ENCODE measurements at places on chromosomes 12 and 14. TPM values are rescaled to one million over a fixed set of nuclear protein-coding genes. Genes with fewer than 3 reads are reported as not detected.
A peak's percentile ranks its signal among the peaks of the same experiment; 100 is the strongest.

GRCh38 chr14:45664668-45665356 lies 411.8 kb upstream of the MIS18BP1 start:
- no peak for DNase-seq

- no peak for DNase-seq
These were observed 70.3 kb downstream of the COX16 start for GRCh38 chr14:70289138-70289537.

Gene SMIM41
- 0.43 TPM for total RNA-seq

- DNase-seq, result no peak
These were observed 17.9 kb downstream of the C12orf43 start for GRCh38 chr12:120998435-120998834.

Gene RNU4-1
- under 0.01 TPM for total RNA-seq

GRCh38 chr12:69698769-69699540 lies at the start of gene BEST3:
TSS of gene BEST3 (minus strand) at chr12:69699303. CDS start at chr12:69697798, 1,505 bp downstream.
- DNase-seq, result no peak

- DNase-seq, result peak; percentile 8
These were observed 134.0 kb downstream of the TMEM117 start for GRCh38 chr12:43969882-43970281.

- DNase-seq, result peak; percentile 87
These were observed 98.5 kb downstream of the PHLDA1 start for GRCh38 chr12:75933101-75933500.

DNA sequence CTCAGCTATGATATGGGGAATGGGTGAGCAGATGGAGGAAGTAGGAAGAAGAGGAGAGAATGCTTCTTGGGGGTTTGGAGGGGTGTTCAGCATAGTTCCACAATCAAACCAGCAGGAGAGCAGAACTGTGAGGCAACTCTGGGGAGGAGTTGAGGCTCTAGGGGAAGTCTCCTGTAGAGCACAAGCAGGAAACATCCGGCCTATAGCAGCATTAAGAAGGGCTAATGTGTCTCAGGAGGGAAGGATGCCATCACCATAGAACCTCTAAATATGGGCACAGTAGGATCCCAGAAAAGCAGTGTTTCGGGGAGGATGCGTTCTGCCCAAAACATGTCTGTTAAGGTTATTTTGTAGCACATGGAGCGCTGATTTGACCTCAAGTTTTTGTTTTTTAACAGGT lies 8.4 kb upstream of the SALL2 start:
- DNase-seq, result no peak

GRCh38 chr14:23631702-23632460 lies 4.3 kb upstream of the DHRS2 start:
- DNase-seq, result peak; percentile 76

GRCh38 chr14:36870776-36871175 lies 209.1 kb downstream of the PAX9 start:
- DNase-seq, result no peak

- no peak for DNase-seq
These were observed 2.2 kb downstream of the NOS1 start for GRCh38 chr12:117359029-117359845.

DNA sequence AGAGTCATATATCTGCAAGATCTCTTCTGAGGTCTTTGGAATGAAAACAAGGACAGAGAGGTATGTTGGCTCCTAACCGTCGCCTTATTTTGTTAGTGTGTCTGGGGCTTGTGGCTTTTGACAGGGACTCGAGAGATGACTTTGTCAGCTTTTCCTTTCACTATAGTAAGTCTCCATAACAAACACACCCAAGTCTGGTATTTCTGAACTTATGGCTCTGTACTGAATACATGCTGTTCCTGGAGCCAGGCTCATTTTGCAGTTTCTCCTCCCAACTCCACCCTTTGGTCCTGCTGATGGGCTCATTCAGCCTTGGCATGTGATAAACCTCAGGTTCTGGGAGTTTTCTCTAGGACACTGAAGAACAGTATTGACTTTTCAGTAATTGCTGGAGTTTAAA lies 27.7 kb upstream of the TMED10 start:
- peak; percentile 66 for DNase-seq

DNA sequence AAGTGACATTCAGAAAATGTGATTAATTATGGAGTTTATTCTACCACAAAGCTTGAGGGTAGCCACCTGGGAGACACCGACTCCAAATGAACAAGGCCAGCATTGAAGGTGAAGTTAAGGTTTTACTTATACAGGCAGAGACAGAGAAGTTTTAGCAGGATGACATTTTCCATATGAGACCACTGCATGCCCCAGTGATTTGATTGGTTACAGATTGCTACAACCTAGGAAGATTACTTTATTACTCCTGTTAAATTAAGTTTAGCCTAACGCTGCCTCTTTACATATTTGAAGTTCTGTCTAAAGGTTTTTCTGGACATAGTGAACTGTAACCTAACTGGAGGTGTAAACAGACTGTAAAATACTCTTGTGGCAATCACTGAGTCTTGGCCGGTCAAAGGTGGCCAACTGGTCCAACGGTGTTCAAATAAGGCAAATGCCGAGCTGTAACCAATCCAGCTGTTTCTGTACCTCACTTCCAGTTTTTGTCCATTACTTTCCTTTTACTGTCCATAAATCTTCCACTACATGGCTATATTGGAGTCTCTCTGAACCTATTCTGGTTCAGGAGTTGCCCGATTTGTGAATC lies 57.2 kb downstream of the RIN3 start:
- DNase-seq, result no peak

DNA sequence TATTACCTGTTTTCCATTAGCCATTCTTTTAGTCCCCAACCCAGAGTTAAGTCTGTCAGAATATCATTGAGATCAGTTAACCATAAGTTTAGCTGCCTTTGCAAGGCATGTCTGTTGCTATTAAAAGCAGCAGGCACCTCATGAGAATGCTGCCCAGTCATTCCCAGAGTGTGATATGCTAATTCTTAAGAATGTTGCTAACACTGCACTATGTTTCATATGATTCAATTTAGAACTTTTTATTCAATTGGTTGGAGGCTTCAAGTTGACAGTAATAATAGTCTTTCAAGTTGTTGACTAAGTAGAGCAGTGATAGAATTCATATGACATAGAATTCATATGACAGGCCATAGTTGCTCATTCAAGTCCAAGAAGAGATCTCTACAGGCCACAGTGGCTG lies 292.3 kb downstream of the FUT8 start:
- no peak for DNase-seq

Gene HOXC10
- 0.43 TPM for total RNA-seq

Gene NEMP1
- total RNA-seq, result 10.0 TPM

GRCh38 chr12:53046655-53047220 lies 3.1 kb upstream of the TNS2 start:
- DNase-seq, result peak; percentile 93

DNA sequence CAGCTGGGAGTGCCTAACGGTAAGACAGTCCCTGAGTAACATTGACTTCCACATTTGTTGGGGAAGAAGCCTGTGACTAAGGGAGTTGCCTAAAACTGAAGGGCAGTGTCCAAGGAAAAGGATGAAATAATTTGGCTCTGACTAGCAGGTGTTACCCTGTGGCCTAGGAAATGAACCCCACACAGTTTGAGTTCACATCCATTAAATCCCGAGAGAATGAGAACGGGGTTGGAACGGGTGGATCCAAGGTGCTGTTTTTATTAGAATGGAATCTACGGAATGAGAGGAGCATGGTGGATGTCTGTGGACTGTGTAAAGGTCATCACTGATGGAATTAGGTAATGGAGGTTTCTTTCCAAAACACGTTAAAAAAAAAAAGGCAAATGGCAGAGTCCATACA lies 324.0 kb downstream of the MED13L start:
- DNase-seq, result no peak

GRCh38 chr14:105894125-105894977 lies 368.0 kb downstream of the TMEM121 start:
- DNase-seq, result no peak

Gene LGALS3
- total RNA-seq, result 198 TPM

GRCh38 chr14:105336477-105337287 lies 22.1 kb downstream of the PACS2 start:
- DNase-seq, result no peak

DNA sequence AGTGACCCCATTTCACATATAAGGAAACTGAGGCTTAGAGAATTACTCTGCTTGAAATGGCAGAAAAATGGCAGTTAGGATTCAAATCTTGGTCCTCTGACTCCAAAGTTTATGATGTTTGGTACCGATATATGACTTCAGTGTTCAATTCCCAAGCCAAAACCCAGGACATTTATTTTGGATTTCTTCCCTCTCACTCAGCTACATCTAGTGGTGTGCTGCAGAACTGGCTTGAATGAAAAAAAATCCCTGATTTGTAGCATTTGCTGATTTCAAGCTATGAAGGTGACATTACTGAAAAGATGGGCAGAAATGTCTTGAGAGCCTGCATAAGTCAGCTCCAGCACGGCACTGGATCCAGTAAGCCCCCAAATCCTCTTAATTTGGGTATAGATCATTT lies 106.4 kb downstream of the EFCAB11 start:
- no peak for DNase-seq

Gene PAX9
- not detected for total RNA-seq

DNA sequence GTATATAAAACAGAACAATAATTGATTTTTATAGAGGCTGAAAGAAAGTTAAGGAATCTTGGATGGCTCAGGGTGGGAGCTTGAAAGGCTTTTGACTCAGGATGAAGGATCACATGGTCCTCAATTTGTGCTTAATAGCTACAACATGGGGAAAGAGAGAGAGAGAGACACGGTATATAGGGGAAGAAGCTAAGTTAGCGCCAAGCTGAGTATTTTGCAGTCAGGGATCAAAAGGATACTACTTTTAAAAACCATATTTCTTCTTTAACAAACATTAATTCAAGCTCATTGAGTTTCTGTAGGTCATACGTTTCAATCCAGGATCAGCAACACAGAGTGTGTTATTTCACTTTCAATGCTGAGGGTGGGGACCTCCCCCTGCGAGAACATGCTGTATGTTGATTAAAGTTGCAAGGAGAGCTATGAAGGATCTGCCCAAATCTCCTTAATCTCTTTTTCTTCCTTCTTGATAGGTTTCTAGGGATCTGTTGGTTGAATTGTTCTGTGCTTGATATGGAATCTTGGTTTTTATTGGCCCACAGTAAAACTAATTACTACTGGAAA lies 133.1 kb upstream of the NUDT4 start:
- DNase-seq, result no peak

DNA sequence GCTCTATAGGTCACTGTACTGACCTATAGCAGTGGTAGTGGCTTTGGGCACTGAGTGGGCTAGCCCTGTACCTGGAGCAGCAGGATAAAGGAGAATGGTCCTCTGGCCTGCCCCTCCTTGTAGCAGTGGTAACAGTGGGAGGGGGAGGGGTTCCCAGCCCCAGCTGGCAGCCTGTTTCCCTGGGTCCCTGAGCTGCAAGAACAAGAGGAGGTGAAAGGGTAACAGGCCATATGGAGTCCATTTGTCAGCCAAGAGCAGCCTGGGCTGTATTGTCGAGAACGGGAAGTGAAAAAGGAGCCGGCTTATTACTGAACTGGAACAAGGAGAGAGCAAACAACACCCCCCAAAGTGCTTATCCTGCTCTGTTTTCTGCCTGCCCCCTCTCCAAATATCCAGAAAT lies 73.8 kb upstream of the SRSF5 start:
- DNase-seq, result no peak

Gene WDR89
- total RNA-seq, result 13.0 TPM

- peak; percentile 56 for DNase-seq
These were observed 61.7 kb upstream of the OVCH1 start for GRCh38 chr12:29559198-29559597.

DNA sequence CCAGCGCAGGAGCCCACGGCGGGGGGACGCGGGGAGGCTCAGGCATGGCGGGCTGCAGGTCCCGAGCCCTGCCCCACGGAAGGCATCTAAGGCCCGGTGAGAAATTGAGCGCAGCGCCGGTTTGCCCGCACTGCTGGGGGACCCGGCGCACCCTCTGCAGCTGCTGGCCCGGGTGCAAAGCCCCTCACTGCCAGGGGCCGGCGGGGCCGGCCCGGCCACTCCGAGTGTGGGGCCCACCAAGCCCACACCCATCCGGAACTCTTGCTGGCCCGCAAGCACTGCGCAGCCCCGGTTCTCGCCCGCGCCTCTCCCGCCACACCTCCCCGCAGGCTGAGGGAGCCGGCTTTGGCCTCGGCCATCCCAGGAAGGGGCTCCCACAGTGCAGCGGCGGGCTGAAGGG lies 8.5 kb upstream of the TSPAN8 start:
- DNase-seq, result no peak

GRCh38 chr14:99909513-99910064 lies 116.4 kb downstream of the EML1 start:
- no peak for DNase-seq

DNA sequence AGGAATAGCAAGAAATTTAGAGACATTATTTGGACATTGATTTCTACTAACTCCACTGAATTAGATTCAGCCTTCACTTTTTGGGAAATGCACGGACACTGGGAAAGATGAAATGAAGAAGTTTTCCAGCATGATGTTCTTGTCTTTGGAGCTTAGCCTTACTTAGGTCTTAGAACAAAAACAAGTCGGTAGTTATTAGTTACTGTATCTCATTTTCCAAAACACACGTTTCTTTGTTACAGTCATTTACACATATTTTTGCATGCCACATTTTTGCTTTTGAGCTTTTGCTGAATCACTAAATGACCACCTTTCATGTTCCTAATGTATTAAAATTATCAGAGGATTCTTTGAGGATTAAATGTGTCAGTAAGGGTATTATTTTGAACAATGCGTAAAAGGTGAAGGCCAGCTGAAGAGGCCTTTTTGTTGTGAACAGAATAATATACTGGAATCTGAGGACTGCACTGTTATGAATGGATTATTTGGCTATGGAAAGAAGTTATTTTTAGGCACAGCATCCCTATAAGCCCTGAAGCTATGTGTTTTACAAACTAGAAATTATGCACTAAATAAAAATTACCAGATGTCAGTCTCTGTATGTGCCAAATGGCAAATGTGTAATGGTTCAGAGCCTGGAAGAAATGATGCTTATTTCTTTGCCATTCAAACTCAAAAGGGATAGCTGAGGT lies 138.2 kb downstream of the SRGAP1 start:
- no peak for DNase-seq

Gene DYRK4
- total RNA-seq, result 39.3 TPM

GRCh38 chr14:96117960-96118359 lies 78.8 kb downstream of the C14orf132 start:
- DNase-seq, result no peak

DNA sequence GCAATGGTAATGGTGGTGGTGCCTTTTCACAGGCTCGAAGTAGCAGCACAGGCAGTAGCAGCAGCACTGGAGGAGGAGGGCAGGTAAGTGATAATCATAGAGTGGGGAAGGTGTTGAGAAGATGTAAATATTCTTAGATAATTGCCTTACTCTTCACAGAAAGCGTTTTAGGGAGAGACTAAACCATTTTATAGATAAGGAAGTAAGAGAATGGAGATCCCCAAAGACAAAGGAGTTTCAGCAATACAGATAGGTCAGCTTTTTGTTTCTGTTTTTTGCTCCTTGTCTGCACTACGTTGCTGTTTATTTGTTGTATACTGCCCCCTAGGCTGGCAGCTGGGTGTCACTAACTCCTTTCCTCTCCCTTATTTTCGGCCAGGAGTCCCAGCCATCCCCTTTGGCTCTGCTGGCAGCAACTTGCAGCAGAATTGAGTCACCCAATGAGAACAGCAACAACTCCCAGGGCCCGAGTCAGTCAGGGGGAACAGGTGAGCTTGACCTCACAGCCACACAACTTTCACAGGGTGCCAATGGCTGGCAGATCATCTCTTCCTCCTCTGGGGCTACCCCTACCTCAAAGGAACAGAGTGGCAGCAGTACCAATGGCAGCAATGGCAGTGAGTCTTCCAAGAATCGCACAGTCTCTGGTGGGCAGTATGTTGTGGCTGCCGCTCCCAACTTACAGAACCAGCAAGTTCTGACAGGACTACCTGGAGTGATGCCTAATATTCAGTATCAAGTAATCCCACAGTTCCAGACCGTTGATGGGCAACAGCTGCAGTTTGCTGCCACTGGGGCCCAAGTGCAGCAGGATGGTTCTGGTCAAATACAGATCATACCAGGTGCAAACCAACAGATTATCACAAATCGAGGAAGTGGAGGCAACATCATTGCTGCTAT lies 2.0 kb downstream of the SP1 start:
- peak; percentile 69 for DNase-seq

Gene EXOC3L4
- under 0.01 TPM for total RNA-seq
